Kidney tubule cell (primary cell): ENCODE measurements at places on chromosomes 3 and 15.
A peak's percentile ranks its signal among the peaks of the same experiment; 100 is the strongest.

DNA sequence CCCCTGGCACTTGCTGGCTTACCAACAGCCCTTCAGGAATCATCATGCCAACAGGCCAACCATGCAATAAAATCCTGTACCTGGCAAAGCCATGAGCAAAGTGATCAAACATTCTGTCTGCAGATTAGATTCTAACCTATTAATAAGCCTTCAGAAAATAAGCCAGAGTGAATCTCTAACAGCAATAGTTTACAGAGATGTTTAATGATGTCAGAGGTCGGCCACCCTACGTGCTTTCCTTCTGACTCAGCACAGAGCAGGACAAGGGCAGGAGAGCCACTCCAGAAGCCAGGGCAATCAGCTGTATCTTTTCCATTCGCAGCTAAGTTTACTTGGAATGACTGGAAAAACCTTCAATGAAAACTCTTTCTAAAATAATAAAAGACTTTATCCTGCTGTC lies 13.1 kb downstream of the COL8A1 start:
- peak; percentile 97 for DNase-seq

- peak; percentile 20 for DNase-seq
Observed at GRCh38 chr3:107217172-107217571, 160.1 kb upstream of the CCDC54 start.

DNA sequence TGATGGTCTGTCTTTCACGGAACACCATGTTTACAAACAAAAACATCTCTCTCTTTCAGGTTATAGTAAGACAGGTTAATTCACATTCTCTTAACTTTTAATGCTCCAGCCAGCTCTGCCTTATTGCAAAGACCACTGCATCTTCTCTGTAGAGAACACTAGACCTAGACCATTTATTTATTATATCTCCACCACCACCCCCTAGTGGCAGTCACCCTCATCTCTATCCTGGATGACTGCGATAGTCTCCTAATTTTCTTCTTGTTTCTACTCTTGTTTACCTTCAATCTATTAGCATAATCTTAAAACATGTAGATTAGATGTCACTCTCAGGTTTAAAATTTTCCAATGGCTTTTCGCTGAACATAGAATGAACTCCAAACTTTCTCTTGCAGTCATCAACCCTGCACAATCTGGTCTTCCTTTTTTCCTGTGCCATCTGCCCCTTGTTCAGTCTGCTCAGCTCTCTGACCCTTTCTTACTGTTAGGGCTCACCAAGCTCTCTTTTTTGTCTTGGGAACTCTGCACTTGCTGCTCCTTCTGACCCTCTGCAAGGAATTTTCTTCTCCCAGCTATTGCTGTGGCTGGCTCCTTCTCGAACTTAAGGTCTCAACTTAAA lies 155.6 kb downstream of the SQOR start:
- DNase-seq, result peak; percentile 28

- no peak for DNase-seq
Observed at GRCh38 chr15:65577129-65577996, 33.6 kb downstream of the INTS14 start.

DNA sequence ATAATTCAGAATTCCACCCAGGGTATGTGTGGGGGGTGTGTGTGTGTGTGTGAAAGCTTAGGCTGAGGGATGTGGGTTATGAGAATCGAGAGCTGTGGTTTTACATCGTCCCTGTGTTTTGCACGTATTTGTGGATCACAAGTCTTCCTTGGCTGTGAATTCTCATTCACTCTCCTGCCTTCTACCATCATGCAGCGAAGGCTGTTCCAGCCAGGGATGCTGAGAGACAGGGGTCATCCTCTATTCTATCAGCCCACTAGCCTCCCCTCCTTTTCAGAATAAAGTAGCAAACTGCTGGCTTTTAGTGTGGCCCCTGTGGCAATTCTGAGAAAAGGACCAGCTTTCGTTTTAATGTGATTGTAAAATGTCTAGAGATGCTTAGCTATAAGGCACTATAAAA lies 460.6 kb upstream of the NR2F2 start:
- no peak for DNase-seq

DNA sequence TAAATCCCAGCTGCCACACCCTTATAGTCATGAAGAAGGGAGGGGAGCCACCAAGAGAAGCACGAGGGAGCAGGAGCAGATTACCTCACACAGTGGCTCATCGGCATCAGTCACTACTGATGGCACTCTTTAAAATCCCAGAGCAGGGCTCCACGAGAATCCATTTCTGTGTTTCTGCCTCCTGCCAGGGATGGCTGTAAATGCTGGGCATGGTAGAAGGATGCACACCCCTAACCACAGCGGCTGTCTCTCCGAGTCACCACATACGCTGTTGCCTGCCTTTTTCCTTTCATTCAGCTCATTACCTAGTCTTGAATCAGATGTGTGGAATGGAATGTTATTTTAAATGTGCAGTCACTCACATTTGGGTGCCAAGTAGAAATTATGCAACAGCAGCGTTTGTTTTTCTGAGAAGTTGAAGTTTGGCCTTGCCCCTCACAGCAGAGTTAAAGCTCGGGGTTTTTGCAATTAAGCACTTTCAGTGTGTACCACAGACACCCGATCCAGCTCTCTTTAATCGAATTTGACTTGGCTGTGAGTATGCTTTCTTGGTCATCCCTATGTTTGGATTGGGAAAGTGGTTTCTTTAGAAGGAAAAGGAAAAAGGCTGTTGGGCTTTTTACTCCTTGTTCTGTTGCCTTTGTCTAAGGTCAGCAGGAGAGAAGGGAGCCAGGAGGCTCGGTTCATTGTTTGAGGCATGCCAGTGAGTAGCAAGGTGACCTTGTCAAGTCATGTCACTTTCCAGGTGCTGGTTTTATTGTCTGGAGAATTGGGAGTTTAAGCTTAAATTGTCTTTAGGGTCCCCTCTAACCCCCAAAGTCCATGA lies 284.2 kb upstream of the TPM1 start:
- peak; percentile 94 for DNase-seq

DNA sequence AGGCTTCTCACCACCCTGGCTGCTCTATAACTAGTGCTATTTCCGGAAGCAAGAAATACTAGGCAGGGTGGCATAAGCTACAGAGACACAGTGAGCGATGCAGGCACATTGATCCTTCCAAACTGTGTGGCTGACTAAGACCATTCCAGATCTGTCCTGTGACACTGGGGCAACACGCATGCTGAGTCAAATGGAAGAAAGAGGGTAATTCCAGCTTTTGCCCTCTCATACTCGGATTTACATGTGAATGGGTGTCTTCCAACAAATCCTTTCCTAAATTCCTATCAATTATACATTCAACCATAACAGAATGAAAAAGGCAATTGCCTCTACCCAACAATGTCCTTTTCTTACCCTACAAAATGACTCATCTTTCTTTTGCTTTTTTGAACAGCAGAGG lies 5.1 kb downstream of the FSIP1 start:
- DNase-seq, result no peak

DNA sequence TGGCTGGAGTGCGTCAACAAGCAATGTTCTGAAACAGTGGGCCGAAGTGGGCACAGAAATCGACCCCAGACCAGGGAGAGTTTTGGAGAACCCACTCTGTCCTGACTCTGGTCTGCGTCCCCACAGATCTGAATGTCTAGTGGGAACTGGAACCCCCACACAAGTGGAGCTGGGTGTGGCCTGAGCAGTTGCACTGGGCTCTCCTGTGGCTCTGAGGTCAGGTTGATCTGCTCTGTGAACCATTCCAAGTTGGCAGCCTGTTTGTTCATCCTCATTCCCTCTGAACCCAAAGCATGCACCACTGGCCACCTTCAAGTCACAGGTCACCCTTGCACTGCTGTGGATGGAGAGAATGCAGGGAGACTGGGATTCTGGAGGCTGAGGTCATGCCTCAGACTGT lies 60.5 kb downstream of the STARD5 start:
- peak; percentile 58 for DNase-seq

- no peak for DNase-seq
Observed at GRCh38 chr3:101722394-101723173, 1.8 kb upstream of the CEP97 start.

DNA sequence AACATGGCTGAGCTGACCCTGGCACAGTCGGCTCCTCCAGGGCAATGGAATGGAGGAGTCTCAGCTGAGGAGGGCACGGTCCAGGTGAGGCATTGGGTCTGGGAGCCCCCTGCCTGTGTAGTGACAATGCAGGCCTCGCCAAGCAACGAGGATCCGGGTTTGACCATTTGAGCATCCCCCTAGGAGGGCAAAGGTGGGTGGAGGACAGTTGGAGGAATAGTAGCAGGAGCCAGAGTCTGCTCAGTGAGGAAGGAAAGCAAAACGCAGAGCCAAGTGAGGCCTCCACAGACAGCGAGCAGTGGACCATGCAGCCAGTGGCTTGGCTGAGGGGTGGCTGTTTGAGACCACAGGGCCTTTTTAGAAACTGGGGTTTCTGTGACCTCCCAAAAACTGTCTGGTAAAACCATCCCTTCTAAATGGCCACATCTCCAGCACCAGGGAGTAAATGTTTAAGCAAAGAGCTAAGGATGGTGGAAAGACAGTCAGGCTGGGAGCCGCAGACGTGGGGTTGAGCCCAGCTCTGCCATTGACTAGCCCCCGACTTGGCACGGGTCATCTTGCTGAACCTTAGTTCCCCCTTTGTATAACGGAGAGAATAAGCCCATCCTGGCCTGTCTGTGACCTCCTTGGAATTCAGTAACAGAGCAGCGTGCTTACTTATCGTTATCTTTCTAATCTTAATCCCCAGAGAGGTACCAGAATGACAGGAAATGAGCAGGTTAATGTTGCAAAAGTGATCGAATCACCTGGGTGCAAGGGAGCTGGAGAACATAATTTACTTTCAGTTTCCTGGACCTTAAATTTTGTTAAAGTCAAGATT lies 46.8 kb downstream of the CMTM6 start:
- DNase-seq, result no peak

GRCh38 chr15:43871835-43872234 lies 45.0 kb downstream of the WDR76 start:
- DNase-seq, result no peak

DNA sequence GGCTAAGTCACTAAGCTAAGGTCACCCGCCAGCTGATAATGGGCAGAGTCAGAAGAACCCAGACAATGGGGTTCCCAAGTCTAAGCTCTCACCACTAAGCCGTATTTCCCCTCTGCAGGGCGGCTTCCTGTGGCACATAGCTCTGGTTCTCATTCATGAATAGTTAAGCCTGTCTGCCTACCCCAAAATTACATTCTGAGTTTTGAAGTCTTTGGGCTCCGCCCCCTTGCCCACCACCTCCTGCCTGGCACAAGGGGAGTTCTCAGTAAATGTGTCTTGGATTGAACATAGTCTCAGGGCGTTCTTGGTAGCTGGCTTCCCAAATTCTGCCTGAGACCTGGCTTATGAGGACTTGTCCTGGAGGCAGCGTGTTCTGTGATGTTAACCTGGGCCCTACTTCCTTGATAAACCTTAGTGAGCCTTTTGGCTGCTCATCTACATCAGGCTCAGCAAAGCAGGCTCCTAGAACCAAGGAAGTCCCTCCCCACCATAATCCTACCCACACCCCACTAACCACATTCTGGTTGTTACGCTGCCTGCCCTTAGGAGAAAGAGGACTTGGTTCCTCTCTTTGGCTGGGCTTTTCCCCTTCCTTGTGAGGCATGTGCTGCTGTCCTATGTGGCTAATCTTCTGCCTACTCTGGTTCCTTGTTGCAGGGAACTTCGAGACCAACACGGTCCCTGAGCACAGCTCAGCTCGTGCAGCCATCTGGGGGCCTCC lies 54.9 kb downstream of the STARD5 start:
- no peak for DNase-seq

DNA sequence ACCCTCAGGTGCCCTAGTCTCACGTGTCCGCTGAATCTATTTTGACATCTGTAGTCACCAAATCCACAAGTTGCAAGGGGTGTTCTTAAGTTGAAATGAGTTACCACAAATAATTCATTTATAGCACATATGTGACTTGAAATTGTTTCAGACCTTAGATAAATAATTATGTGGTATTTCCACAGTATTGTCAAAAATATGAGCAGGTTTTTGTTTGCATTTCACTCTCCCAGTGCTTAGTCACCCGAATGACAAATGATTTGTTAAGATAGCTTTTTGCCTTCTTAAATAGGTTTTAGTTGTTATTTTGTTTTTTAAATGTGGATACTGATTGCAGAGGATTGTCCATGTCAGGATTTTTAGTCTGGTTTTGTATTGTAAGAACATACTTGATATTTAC lies 2.6 kb downstream of the MFSD1 start:
- DNase-seq, result no peak

DNA sequence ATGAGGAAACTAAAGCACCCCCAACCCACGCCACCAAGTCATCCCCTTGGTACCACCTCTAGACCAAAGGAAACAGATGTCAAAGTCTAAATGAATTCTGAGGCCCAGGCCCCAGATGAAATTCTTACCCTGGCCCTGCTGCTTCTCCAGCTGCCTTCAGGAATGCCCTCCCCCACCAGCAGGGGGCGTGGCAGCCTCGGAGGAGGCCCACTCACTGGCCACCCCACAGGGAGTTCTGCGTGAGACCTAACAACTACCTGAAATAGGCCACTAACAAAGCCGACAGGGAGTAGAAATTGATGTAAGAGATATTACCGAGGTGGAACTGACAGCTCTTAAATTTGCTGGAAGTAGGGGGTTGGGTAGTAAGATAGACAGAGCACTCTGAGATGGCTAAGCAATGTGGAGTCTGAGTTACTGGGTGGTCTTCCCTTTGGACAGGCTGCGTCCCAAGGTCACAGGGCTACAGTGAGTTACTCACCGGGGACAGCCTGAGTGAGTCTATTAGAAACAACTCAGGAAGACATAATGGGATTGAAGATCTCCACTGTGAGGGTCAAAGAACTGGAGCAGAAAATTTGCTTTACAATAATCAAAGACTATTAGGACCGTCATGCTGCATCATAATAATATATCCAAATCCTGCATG lies 240.7 kb downstream of the SHOX2 start:
- DNase-seq, result peak; percentile 43

- DNase-seq, result no peak
Observed at GRCh38 chr3:16430717-16431630, 82.5 kb downstream of the RFTN1 start.

DNA sequence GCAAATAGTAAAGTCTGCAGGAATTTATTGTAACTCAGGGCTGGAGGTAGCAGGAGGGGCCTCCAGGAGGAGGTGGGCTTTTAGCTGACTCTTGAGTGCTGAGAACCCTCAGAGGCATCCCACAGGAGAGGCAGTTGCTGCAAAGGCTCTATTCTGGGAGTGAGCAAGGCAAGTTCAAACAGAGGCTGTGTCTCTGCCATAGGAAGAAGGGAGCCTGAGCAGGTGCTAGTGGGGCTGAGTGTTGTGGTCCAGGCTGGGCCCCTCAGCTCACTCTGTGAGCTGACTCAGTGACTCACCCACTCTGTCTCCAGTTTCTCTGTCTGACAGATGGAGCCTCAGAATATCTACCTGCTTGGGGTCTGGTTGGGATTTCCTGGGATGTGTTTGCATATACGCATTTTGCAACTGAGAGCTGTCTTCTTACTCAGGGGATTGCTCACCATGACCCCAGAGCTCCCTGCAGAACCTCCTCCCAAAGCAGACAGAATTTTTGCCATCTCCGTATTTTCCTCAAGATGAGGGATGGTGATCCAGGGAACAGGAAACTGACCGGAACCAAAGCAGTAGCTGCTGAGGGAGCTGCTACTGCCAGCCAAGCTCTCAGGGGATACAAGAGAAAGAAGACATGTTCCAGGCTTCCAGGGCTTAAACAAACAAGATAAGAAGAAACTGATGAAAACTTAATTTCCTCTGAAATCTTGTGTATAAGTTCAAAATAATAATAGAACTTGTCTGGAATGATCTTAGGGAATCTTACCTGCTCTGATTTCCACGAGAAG lies 13.6 kb upstream of the NOX5 start:
- no peak for DNase-seq
